ENCODE measurements at places on chromosomes 7 and 10. TPM values are rescaled to one million over a fixed set of nuclear protein-coding genes. Genes with fewer than 3 reads are reported as not detected.

DNA sequence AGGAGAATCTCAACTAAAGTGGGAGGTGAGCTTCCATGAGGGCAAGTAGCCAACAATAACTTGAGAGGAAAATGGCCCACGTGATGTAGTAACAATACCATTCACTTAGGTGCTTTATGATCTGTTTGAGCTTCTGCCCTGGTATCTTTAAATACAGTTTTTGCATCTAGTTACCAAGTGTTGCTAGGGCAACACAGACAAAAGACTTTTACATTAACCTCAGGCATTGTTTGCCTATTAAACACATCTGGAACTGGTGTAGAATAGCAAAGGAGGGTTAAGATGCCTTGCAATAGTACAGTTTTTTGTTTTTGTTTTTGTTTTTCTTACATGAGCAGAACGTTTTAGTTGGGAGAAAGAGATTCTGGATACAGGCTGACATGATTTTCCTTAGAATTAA is 97.7 kb upstream of the MTPN start:
- DNase-seq: no peak

GRCh38 chr7:137934941-137935883 is 66.7 kb downstream of the CREB3L2 start:
- DNase-seq: no peak

DNA sequence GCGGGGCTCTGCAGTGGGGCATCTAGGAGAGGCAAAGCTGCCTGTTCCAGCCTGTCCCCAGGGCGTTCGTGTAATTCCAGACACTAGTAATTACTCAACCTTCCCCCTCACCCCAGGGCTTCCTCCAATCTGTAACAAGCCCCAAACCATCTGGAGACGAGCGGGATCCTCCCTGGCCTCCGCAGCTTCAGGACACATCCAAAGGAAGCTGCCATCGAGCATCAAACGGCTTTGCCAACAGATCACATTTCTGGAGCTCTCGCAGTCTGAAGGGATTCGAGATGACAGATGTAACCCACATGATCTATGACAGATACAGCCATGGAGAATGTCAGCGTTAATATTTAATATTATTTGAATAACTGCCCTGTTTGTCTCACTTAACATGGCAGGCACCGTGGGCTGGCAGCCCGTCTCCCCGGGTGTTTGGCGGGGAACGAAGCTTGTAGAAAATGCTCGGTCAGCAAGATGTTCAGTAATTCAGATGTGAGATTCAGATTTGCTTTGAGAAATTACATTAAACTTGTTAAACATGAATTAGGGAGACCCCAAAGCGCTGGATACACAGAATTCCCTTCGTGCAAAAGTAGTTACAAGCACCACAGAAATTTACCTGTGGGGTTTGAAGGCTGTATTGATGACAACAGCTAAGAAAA is 108.5 kb upstream of the C7orf33 start:
- no peak for DNase-seq

DNA sequence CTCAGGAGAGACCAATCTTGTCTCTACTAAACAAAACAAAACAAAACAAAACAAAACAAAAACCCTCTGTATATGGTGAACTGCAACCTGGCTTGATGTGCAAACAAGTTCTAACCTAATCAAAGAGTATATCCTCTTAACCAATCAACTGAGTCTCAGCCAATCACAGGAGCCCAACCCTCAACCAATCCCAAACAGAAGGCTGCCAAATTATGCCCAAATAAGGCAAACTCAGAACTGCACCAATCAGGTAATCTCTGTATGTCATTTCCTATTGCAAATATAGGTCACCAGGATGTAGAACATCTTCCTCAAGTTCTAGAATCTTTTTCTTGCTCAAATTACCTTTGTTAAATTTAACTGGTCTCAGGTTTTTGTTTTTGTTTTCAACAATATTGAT is 5.2 kb downstream of the FAM133B start:
- DNase-seq: no peak

DNA sequence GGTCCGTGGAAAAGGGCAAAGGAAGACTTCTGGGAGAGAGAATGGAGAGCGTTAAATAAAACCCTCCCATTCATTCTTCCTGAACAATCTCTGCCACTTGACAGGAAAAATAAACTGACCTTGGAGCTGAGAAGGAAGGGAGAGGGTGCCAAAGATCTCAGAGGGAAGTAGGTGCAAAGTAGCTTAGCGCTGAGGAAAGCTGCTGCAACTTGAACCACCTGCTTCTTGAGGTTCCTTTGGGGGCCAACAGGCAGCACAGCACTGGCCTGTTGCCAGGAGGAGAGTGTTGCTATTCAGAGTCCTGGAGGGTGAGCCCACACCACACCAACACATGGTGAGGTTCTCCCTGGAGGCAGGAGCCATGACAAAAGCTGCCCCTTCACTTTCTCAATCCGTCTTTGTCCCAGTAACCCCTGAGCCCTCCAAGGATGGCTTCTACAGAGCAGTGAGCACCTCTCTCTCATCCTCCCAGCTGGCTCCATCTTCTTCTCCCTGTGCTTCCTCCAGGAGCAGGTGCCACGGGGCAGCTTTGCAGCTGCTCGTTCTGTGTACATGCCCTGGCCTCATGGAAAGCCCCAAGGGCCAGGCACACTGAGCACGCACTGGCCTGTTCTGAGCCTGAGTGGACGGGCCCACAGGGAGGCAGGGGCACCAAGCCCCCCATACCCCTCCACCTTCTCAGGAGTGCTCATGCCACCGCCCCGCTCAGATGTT is 101.3 kb downstream of the STRA8 start:
- no peak for DNase-seq

NUTM2B gene
- total RNA-seq: 0.87 TPM

Data from mucosa of descending colon (tissue), 3 donors.